Myocyte (in vitro differentiated cells): ENCODE measurements at places on chromosomes 7 and 10.

- DNase-seq: no peak
Observed at GRCh38 chr10:12332572-12333379, 16.6 kb upstream of the CAMK1D start.

DNA sequence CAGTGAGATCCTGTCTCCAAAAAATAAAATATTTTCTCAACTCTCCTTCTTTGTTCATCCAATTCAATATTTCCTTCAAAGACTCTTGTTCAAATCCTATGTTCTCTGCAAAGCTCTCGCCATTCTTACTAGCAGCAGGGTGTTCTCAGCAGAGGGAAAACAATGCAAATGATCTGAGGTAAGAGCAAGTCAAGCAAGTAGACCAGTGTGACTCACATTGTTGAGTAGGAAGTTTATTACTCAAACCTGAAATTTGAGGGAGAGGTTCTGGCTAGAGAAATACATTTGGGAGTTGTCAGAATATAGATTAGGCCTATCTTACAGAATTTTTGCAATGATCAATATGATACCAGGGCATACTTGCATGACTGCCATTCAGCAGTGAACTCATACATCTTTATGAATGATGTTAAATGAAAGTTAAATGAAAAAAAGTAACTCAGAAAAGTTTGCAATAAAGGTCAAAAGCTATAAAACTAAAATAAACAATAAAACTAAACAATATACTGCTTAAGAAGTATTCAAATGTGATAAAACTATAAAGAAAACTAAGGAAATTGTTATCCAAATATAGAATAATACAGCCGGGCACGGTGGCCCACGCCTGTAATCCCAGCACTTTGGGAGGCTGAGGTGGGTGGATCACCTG is 5.8 kb downstream of the IDE start:
- no peak for DNase-seq

GRCh38 chr7:142647749-142648148 is 101.5 kb upstream of the PRSS1 start:
- no peak for DNase-seq

DNA sequence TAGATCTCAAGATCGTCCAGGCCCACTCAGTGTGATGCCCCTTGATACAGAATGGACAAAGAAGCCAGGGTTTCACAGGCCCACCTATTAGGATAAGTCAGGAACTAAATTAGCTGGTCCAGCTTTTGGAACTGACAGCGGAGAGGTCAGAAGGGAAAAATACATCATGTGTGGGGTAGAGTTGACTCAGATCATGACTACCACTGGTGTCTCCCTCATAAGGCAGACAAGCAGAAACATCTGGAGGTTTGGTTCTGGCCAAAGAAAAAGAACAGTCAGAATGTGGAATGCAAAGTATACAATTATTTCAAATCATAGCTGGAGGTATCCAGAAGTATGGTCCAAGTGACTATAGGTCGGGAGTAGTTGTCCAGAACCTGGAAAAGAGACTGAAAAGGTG is 621.1 kb upstream of the CELF2 start:
- DNase-seq: no peak

DNA sequence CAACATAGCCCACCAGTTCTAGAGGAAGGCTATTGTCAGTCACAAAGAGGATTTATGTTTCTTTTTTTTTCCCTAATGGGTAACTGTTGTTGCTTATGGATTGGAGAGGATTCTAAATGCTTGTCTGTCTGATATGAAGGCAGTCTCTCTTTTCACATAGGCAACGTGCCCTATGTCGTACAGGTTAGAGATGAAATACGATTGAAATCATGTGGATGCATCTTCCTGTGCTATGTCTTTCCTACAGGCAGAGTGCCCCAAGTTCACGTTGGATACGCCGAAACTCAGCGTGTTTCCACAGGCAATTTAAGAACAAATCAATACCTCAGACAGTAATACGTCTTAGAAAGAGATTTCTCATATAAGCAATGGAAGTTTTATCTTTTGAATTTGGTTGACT is 93.8 kb downstream of the CELF2 start:
- no peak for DNase-seq

GRCh38 chr7:155377071-155377837 is 79.6 kb downstream of the INSIG1 start:
- no peak for DNase-seq

- DNase-seq: no peak
Observed at GRCh38 chr7:148912758-148913541, 28.9 kb upstream of the EZH2 start.

DNA sequence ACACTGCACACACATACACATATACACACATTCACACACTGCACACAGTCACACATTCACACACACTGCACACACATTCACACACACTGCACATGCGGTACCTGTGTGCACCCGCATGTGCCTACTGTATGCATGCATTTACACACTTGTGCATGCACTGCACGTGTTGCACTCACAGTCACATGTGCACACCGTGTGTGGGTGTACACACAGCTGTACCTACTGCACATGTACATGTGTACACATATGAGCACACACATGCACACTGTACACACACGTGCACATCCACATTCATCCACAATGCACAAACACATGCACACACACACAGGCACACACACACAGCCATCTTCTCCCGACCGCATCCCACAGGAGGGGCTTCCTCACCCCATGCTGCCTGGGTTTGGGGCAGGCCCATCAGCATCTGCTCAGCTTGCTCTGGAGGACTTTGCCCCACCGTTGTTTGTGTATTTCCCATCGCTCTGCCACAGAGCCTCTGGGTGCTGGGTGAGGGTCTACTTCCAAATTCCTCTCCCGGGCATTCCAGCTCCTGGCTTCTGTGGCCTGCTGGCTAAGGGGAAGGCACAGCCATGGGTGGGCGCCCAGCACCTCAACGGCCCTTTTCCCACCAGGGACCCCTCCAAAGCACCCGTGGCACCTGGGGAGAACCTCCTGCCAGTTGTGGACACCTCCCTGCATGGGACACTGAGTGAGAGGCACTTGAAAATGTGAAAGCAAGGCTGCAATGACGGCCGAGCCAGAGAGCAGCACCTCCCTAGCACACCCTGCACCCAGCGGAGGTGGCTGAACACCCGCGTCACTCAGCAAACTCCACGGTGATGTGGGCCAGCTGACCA is 324.3 kb downstream of the PTPRN2 start:
- DNase-seq: no peak

GRCh38 chr10:62980687-62981086 is 152.4 kb upstream of the NRBF2 start:
- no peak for DNase-seq

DNA sequence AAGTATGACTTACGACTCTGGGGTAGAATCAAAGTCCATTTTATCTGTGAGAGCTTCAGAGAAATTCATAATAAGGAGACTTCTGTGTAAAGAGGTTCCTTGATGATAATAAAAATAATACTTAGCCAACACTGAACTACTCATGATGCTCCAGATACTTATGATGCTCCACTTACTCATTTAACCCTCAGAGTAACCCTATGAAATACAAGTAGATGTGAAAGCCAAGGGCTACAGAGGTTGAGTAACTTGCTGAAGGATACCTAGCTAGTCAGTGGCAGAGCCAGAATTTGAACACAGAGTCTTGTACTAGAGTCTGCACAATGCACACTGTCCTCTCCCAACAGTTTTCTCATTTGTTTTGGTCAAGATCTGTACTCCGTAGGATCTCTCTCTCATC is 89.5 kb downstream of the HECW1 start:
- no peak for DNase-seq

- no peak for DNase-seq
Observed at GRCh38 chr7:22432203-22432718, 67.7 kb downstream of the STEAP1B start.

DNA sequence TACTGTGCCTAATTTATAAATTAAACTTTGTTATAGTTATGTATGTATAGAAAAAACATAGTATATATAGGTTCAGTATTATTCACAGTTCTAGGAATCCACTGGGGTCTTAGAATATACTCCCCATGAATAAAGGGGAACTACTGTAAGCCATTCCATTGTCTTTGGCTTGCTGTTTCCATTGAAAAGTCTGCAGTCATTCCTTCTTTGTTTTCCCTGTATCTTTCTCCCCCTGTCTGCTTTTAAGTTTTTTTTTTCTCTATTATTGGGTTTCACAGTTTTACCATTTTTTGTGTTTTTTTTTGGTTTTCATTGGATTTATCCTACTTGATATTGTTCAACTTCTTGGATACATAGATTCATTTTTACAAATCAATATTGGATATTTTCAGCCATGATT is 6.7 kb upstream of the PNLIP start:
- DNase-seq: peak; percentile 19

- DNase-seq: no peak
Observed at GRCh38 chr10:51235865-51236264, 161.6 kb downstream of the PRKG1 start.

DNA sequence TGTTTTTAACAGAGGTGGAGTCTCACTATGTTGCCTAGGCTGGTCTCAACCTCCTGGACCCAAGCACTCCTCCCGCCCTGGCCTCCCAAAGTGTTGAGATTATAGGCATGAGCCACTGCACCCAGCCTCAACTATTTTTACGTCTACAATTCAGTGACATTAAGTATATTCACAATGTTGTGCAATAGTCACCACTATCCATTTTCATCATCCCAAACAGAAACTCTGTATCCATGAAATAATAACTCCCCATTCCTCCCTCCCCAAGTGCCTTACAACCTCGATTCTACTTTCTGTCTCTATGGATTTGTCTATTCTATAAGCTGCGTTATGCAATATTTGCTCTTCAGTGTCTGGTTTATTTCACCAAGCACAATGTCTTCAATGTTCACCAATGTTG is 20.3 kb upstream of the ZNRF2 start:
- no peak for DNase-seq

- no peak for DNase-seq
Observed at GRCh38 chr7:158448430-158449100, 139.1 kb downstream of the PTPRN2 start.

DNA sequence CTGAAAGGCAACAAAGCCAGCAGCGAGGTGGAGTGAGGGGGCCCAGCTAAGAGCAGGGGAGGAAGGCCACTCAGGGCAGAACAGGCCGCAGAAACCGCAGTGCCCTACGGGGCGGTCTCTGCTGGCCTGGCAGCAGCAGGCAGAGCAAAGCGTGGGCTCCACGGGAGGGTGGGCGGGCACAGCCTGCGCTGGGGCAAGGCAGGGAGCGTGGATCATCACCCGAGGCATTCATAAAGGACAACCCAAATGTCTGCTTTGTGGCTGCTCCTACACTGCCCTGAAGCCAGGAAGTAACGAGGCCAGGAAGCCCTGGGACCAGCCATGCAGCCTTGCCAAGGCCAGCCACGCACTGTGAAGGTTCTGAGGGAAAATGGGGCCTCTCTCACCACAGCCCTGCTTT is 127.5 kb downstream of the MAD1L1 start:
- no peak for DNase-seq

DNA sequence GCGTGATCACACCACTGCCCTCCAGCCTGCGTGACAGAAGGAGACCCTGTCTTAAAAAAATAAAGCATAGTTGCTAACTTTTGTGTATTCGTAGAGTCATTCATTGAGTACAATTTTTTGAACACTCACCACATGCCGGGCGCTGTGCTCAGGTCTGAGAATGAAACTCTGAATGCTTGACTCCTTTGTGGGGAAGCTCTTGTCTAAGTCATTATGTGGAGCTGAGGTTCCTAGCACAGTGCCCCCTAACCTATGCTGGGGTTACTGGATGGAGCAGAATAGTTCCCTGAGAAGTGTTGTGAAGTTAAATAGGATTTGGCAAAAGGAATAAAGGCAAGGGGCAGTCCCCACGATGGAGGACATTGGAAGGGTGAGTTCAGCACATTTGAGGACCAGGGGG is 123.3 kb downstream of the CELF2 start:
- no peak for DNase-seq

- no peak for DNase-seq
Observed at GRCh38 chr7:127411176-127411575, 18.7 kb upstream of the ZNF800 start.

GRCh38 chr7:83655951-83656556 is 7.1 kb upstream of the SEMA3E start:
- peak; percentile 70 for DNase-seq

GRCh38 chr7:142792593-142792992 is 21.8 kb downstream of the PRSS2 start:
- no peak for DNase-seq

DNA sequence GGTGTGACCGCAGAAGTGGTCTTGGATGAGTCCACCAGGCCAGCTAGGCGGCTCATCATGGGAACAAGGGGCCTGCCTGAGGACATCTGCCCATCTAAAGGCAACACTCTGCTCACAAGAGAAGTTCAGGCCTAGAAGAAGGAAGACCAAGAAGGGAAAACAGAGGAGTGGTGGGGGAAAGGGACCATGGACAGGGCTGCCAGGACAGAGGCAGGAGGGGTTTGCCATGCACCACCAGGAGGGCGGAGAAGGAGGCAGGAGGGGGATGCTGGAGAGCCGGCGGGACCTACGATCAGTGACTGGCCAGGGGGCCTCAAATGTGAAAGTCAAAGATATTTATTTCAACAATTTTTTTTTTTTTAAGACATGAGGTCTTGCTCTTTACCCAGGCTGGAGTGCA is 33.1 kb downstream of the GAD2 start:
- DNase-seq: no peak

- no peak for DNase-seq
Observed at GRCh38 chr7:74263399-74264120, 9.4 kb upstream of the RFC2 start.

DNA sequence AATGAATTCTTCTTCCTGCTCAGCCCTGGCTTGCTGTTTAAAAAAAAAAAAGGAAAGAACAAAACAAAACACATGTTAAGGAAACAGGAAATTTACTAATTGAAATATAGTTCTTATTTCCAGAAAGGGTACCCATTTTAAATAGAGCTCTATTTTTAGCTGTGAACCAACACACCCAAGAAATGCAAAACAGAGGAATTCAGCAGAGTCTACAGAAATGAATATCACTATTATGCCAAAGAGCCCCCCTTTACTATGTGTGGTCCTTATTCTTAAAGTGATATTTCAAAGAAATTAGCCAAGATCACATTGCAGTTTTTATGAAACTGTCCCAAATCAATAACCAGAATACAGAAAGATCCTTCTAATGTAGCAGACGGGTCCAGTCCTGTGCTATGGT is 53.7 kb downstream of the CCDC6 start:
- no peak for DNase-seq

GRCh38 chr7:79786187-79786586 is 332.7 kb upstream of the MAGI2 start:
- DNase-seq: no peak

DNA sequence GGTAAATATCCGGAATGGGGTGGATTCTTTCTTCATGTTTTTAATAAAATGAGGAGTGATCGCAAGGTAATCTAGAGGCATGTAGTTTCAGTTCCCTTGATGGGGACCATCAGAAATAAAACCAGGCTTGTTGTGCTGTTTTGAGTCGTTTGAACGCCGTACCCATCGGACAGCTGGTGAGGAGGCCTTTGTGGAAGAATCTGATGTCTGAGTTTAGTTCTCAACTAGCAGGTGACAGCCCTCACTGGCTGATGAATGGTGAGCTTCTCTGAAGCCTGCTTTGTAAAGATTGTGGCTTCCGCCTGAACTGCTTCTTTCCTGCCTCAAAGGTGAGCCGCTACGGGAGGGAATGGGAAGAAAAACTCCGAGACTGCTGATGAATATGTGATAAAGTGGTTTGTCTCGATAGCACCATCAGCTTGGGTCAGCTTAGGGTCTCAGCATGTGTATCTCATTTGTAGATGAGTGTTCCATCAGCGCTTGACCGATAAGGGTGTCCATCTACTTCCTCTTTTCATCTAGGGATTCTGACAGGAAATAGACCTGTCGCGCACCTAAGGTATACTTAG is 977 bp downstream of the TMEM248 start:
- DNase-seq: peak; percentile 63
